ENCODE measurements at places on chromosomes 6 and 20. TPM values are rescaled to one million over a fixed set of nuclear protein-coding genes. Genes with fewer than 3 reads are reported as not detected.

CD24 gene
- 0.42 TPM for polyA plus RNA-seq

CLPSL2 gene
- polyA plus RNA-seq = not detected

FKBP1C gene
- not detected for polyA plus RNA-seq

NCR2 gene
- not detected for polyA plus RNA-seq

BICRAL gene
- 3.5 TPM for polyA plus RNA-seq

STX11 gene
- 4.8 TPM for polyA plus RNA-seq

PPP1R16B gene
- polyA plus RNA-seq = 2.5 TPM

PHF3 gene
- 4.3 TPM for polyA plus RNA-seq

CYP39A1 gene
- polyA plus RNA-seq = 4.0 TPM

SNX21 gene
- 15.8 TPM for polyA plus RNA-seq

DNMT3B gene
- 1.8 TPM for polyA plus RNA-seq

SCRT2 gene
- polyA plus RNA-seq = not detected

MYB gene
- polyA plus RNA-seq = 0.01 TPM

MYLK2 gene
- polyA plus RNA-seq = not detected

MOG gene
- polyA plus RNA-seq = 0.19 TPM

CTCFL gene
- polyA plus RNA-seq = not detected

SRSF12 gene
- 0.32 TPM for polyA plus RNA-seq

TREM2 gene
- polyA plus RNA-seq = 1.6 TPM
